Activated naive CD8-positive, alpha-beta T cell treated with anti-CD3 and anti-CD28 coated beads for 36 hours (primary cell): ENCODE measurements at places on chromosomes 6 and 20. TPM values are rescaled to one million over a fixed set of nuclear protein-coding genes. Genes with fewer than 3 reads are reported as not detected.

DNA sequence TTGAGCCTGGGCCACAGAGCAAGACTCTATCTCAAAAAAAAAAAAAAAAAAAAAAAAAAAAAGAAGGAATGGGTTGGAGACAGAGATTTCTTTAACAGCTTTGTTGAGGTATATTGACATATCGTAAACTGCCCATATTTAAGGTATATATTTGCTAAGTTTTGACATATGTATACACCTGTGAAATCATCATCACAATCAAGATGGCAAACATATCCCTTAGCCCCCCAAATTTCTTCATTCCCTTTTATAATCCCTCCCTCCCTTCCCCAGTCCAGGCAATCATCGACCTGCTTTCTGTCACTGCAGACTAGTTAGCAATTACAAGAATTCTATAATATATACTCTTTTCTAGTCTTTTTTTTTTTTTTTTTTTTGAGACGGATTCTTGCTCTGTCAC lies 29.0 kb downstream of the SERPINB1 start:
- no peak for DNase-seq

- DNase-seq: no peak
These were observed 44.0 kb upstream of the BTN3A2 start for GRCh38 chr6:26321005-26321404.

RAB44 gene
- total RNA-seq: not detected

DNA sequence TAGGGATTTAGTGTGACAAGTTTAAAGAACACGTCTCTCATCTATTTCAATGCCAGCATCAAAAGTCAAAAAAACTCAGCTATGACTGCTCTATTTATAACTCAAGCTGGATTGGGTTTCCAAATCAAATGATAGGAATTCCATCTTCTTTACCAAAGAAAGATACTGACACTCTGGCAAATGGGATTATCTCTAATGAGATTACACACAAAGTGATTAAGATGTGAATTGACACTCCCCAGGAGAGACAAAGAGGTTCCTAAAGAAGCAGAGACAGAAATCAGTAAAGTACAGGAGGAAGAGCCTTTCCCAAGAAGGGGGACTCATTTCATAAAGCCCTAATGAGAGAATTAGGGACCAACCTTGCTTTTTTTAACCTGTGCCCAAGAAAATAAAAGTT lies 92.1 kb downstream of the ID4 start:
- DNase-seq: no peak

SLC22A2 gene
- not detected for total RNA-seq

DNA sequence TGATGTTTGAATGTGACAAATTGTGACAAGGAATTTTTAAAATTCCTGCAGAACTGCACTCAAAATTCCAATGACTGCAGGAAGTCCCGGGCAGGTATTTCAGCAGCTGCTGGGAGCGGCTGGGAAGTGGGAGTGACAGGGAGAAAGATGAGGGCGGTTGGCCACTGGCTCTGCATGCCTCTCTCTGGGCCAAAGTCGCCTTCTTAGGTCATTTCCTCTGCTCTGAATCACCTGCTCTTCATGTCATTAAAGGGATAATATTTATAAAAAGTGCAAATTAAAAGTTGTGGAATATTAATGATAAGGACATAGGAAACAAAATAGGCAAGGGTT lies 43.9 kb downstream of the RAMACL start:
- DNase-seq: no peak

GRCh38 chr6:14985366-14985765 lies 260.5 kb upstream of the JARID2 start:
- no peak for DNase-seq

DNA sequence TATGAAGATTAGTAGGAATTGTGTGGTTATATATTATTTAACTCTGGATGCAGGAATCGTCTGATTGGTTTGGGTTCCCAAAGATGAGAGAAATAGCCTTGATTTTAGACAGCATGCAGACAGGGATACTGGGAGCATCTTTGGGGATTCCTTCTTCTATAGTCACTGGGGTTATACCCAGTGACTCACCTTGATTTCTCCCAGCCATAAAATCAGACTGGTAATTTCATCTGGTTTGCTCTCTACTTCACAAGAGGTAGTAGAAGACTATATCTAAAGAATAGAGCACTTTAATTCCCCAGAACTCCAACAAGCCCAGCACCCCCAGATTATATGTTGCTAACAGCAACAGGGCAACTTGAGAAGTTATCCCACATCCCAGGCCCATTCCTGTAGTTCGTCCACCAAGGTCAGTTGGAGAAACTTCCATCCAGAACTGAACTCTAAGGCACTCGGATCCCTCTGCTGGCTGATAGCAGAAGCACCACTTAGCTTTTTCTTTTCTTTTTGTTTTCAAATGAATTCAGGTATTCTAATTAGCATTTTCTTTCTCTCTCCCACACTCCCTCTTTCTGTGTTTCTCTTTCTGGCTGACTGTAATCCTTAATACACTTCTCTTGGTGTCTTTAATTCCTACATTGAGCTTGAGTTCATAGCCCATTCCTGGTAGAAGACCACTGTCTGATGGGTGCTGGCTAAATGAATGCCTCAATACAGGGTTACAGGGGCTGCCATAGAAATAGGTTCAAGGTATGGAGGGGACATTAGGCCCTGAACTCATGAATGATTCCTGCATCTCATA lies 20.4 kb upstream of the EFHC1 start:
- DNase-seq: no peak

- DNase-seq: no peak
These were observed 164.7 kb upstream of the RIMS1 start for GRCh38 chr6:71721642-71722041.

DNA sequence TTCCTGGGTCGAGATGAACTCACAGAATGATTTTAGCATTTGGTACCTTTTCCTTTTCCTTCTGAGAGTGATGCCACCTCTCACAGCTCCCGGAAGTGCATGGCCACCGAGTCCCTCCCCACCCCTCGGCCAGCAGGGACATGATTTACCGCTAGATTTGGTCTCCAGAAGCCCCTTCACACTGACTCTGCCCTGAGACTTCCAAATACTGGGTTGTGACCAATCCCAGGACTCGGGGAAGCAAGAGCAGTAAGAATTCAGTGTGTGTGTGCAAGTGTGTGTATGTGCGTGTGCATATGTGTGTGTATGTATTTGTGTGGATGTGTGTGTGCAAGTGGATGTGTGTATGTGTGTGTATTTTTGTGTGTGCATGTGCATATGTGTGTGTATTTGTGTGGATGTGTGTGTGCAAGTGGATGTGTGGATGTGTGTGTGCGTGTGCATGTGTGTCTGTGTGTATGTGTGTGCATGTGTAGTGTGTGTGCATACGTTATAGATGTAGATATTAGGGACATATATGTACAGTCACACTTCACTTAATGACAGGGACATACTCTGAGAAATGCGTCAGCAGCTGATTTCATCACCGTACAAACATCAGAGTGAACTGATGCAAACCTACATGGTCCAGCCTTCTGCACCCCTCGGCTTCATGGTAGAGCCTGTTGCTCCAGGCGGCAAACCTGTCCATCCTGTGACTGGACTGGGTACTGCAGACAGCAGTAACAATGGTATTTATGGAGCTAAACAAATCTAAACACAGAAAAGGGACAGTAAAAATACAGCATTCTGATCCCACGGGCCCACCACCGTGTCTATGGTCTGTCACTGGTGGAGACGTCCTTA lies 374.5 kb downstream of the TAF4 start:
- no peak for DNase-seq

DNA sequence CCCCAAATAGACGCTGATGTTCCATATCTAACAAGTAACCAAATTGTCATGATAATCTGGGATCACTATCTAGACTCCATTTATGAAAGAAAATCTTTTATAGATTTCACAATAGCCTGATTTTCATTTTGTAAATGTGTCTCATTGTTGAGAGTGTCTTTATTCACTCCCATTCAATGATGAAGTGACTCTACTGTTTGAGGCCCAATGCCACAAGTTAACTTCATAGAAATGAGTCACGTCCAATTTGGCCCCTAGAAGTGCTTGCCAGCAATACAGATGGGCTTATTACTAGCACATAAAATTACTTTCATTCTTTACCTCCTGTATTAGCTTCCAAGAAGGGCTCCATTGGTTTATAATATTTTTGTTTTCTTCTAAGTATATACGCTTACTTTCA lies 6.3 kb downstream of the IPCEF1 start:
- DNase-seq: no peak

DNA sequence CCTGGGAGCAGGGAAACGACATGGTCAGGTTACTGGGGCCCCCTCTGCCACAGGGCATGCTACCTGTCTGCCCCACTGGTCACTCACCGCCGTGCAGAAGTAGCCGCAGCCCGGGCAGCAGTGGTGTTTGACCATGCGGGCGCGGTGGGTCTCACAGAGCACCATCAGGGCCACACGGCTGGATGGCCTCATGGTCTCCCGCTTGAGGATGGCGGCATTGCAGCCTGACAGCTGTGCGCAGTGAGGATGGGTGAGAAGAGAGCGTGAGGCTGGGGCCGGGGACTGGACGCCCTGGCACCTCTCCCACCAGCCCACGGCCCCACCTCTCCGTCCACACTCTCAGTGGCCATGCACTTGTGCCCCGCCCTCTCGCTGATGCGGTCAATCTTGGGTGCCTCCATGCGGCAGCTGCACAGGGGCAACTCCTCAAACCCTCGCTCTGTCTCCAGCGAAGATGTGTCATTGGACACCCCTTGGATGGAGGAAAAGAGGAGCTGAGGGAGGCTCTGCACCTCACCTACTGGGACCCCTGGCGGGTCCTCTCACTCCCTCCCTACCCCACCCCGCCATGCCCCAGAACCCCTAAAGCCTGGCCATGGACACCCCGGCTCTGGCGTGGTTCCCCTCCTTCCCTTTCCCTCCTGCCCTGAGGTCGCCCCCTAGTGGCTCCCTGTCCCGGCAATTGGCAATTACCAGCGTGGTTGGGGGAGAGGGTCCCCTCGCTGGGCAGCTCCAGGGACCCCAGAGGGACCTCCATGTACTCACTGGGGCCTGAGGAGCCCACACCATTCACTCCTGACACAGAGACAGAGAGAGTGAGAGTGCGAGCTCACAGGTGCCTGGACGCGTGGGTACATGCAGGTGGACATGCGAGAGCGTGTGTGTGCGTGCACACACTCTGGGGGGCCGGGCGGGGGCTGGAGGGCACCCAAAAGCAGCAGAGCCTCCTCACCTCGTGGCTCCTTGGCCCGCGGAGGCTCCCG lies 8.9 kb downstream of the EHMT2 start:
- peak; percentile 58 for DNase-seq

DNA sequence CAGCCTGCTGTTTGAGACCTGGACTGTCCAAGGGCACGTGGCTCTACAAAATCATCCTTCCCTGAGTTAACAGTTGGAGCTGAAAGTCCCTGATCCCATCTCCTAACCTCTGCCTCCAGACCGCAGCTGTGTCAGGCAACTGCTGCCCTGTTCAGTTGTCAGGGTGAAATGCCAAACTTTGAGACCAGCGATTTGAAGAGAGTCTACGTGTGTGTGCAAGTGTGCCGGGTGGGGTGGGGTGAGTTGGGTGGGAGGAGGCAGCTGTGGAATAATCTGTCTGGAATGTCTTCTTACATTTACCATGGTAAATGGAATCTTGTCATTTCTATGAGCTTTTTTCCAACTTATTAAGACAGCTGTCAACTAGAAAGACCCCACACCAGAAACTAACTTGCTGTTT lies 81.0 kb upstream of the FAM8A1 start:
- no peak for DNase-seq

GRCh38 chr6:41278699-41279405 lies 7.6 kb downstream of the TREM1 start:
- peak; percentile 66 for DNase-seq

DNA sequence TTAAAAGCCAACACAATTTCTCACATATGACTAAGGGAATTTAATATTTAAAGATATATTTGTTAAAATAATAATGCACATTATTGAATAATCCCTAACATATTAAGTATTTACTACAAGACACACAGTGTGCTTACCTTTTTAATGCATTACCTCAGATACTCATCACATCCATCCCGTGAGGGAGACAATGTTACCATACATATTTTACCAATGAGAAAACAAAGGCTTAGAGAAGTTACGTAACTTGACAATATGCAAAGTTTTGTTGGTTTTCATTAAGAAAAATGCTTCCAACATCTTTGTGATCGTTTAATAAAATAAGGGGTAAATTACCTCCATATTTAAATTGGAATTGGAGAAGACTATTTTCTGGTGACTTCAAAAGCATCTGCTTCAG lies 4.3 kb downstream of the IFNGR1 start:
- no peak for DNase-seq

PGC gene
- not detected for total RNA-seq

DNA sequence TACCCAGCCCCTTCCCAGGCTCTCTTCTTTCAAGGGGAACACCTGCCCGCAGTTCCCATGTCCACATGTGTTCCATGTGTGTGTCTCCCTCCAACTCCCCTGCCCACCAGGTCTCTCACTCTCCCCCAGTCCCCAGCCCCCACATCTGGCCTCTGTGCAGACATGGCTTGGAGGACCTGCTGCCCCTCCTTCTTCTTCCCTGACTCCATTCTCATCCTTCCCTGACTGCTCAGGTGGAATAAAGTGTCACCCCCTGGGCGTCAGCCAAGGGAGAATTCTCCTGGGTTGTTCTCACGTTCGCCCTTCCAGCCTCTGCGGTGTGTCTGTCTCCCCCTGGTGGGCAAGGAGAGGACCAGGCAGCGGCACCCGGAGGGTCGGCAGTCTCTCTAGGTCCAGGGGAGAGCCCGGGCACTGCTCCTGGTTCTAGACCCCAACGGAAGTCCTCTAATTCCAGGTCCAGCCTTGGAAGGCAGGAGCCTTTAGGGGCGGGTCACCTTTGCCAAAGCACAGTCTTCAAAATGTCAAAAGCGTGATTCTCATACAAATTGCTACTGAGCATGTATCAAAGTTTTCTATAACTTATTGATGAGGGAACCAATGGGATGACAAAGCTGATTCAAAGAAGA lies 50.5 kb downstream of the EBF4 start:
- peak; percentile 69 for DNase-seq

LY6G6F gene
- not detected for total RNA-seq

- no peak for DNase-seq
These were observed 13.3 kb downstream of the NKX2-2 start for GRCh38 chr20:21500599-21500998.

- DNase-seq: no peak
These were observed 1.1 kb upstream of the TGM2 start for GRCh38 chr20:38165966-38166702.

- no peak for DNase-seq
These were observed 23.8 kb downstream of the PYGB start for GRCh38 chr20:25271486-25272222.

- DNase-seq: no peak
These were observed 115.9 kb upstream of the NAA20 start for GRCh38 chr20:19901226-19901625.

- no peak for DNase-seq
These were observed 96.3 kb downstream of the RFPL4B start for GRCh38 chr6:112443179-112444065.

B3GAT2 gene
- not detected for total RNA-seq
